ENCODE measurements at places on chromosomes 5 and 9. TPM values are rescaled to one million over a fixed set of nuclear protein-coding genes. Genes with fewer than 3 reads are reported as not detected.

Gene SPINK7
- total RNA-seq: not detected

Gene CATSPER3
- total RNA-seq: 0.87 TPM

Gene PCDHB1
- 0.12 TPM for total RNA-seq

Gene DIRAS2
- not detected for total RNA-seq

Gene PCDHGA7
- 2.5 TPM for total RNA-seq

Gene LCN2
- 14.3 TPM for total RNA-seq

Gene NFIB
- 99.4 TPM for total RNA-seq

Gene OR1N1
- not detected for total RNA-seq

Gene CDKN2A
- total RNA-seq: 5.1 TPM

Gene ESM1
- 2.7 TPM for total RNA-seq

Gene PAEP
- not detected for total RNA-seq

DNA sequence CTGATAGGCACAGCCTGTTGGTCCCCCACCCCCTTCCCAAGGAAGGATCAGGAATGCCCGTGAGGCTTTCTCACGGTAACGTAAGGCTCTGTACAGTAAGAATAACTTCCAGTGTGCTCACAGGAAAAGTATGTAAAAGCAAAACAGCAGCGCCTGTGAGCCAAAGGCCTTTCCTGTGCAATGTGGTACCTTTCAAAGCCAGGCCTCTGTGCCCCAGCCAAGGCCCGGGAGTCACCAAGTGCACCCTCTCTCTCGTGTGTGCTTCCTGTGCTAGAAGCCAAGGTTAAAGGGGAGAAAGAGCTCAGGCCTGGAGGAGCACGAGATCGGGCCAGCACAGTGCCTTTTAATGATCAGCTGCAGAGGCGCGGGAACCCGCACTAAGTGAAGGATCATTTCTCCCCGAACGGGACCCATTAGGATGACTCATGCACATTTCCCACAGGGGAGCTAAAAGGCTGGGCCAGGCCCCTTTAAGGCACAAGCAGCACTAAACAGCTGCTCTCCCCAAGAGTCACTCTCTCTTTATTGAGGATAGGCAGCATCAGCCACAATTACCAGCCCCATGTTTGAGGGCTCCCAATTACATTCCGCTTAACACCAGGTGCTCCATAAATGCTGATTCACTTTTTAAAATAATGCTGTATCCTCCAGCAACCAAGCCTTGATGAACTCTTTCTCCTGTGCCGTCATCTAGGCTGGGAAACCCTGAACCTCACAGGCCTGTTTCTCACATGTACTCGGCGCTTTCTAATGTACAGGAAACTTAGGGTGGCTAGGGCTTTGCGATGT lies 42.8 kb downstream of the SHB start:
- H3K4me3 ChIP-seq: no peak overlapping the region
- no peaks in the 10 kb centered on the region for H3K27me3 ChIP-seq
- peak overlapping the region; percentile 74 for H3K27ac ChIP-seq
- DNase-seq: no peak
- H3K36me3 ChIP-seq: no peaks in the 10 kb centered on the region

- no peaks in the 10 kb centered on the region for H3K36me3 ChIP-seq
- H3K27ac ChIP-seq: no peak overlapping the region
- no peak overlapping the region for H3K4me3 ChIP-seq
- peaks cover 4% of the 10 kb centered on the region for H3K4me1 ChIP-seq
- no peak for DNase-seq
- no peaks in the 10 kb centered on the region for H3K27me3 ChIP-seq
Measured at GRCh38 chr9:112003538-112003937, 106.9 kb downstream of the UGCG start.

GRCh38 chr5:56638768-56639238 lies 176.5 kb upstream of the MAP3K1 start:
- DNase-seq: no peak
- no peaks in the 10 kb centered on the region for H3K36me3 ChIP-seq
- no peak overlapping the region for H3K27ac ChIP-seq
- no peaks in the 10 kb centered on the region for H3K4me1 ChIP-seq
- H3K4me3 ChIP-seq: no peak overlapping the region

DNA sequence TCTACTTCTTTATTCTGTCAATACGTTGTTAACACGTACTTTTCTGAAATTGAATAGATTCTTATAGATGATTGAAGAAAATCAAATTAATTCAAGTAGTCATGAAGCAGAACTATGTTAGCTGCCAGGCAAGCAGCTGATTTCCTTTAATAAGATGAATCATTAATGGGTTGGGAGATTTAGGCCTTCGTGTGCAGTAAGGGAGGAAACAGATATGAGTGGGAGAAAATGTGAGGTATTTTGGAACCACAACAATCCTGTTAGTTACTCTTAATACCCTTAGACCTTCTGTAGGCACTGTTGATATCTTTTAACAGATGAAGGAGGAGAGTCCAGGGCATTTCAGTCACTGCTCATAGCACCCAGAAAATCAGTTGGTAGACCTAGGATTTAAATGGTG lies 121.0 kb downstream of the AOPEP start:
- no peaks in the 10 kb centered on the region for H3K27me3 ChIP-seq
- no peaks in the 10 kb centered on the region for H3K36me3 ChIP-seq
- H3K27ac ChIP-seq: no peak overlapping the region
- no peak for DNase-seq
- H3K4me1 ChIP-seq: no peaks in the 10 kb centered on the region

DNA sequence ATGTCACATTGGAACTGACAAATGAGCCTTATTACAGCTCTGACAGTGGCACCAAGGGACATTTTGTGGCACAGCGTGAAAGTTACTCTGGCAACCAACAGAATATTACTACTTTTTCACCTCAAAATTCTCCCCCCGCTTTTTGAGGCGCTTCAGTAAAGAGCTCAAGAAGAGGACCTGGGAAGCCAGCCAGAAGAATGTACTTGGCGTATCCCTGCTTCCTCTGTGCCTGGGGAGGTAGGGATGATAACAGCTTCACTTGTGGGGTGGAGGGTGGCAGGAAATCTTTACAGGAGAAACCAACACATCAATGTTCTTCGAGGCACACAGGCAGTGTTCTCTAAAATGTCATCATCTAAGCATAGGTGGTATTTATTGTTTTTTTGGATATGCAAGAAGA lies 624.1 kb downstream of the NR2F1-AS1 start:
- H3K36me3 ChIP-seq: no peaks in the 10 kb centered on the region
- no peak overlapping the region for H3K27ac ChIP-seq
- DNase-seq: no peak
- H3K4me1 ChIP-seq: no peaks in the 10 kb centered on the region

DNA sequence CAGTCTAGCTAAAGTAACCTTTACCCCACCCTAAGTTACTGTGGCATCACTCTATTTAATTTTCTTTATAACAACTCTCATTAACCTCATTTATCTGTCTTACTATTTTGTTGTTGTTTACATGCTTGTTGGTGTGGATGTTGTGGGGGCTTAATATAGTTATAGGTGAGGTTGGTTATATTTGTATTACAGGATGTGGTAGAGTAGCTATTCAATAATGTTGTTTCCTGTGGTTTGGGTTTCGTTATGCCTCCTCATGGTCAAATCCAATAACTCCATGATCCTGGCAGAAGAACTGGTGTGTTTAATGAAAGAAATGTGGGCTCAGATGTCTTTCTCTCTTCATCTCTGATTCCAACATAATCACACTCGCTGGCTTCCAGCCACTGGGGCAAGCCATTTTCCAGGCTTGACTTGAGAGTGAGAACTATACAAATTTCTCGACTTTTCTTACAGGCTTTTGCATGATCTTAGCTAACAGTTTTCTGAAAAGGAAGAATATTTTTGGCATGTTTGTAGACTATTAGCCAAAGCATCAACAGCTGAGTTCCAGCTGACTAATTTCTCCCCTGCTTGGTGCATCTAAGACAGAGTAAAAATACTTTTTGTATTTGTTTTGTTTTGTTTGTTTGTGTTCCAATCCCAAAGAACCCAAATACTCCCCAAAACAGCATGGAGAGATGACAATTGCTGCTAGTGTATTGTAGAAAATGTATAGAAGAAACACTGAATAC lies 303.7 kb upstream of the PAPPA start:
- no peaks in the 10 kb centered on the region for H3K4me1 ChIP-seq
- H3K27me3 ChIP-seq: no peaks in the 10 kb centered on the region
- no peak overlapping the region for H3K4me3 ChIP-seq
- no peaks in the 10 kb centered on the region for H3K36me3 ChIP-seq

DNA sequence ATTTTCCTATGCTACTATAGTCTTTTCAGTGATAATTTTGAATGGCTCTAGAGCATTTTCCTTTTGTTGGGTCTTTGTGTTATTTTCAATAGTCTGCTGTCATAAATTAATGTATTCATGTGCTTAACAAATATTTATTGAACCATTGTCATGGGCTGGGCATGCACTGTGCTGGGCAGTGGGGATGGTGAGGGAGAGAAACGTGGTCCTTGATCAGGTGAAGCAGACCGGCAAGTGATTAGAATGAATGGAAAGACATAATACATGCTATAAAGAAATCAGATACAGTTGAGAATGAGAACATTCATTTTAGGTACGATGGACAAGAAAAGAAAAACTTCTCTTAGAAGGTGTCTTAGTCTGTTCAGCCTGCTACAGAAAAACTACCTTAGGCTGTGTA lies 66.1 kb downstream of the KIF4B start:
- no peak for DNase-seq
- H3K4me3 ChIP-seq: no peak overlapping the region
- H3K4me1 ChIP-seq: no peaks in the 10 kb centered on the region
- H3K27ac ChIP-seq: no peak overlapping the region
- no peaks in the 10 kb centered on the region for H3K27me3 ChIP-seq

DNA sequence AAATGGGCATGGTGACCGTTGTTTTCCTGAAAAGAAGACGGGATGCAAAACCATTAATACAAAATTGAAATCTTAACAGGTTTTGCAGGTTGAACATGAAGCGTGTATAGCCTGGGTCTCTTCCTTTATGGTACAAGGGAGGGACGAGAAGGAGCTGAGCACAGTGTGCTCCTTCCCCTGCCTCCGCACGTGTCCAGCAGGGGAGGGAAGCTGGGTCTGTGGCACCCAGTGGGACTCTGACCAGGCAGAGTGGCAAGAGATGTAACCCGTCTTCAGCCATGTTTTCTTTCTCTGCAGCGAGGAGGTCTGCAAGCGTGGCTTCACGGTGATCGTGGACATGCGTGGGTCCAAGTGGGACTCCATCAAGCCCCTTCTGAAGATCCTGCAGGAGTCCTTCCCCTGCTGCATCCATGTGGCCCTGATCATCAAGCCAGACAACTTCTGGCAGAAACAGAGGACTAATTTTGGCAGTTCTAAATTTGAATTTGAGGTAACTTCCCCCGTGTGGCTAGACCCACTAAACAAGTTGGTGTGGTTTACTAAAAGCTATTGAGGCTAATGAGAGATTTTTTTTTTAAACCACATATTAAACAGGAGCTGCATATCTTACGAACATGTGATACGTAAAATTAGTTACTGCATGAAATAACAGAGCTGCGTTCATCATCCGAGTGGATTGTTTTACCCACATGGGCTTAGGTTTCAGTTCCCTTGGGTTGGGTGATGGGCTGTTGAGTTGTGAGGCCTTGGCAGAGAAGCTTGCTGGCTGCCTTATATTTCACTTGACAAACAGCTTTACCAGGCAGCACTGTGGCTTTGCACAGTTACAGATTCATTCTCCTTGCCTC lies 143.7 kb downstream of the TRIO start:
- no peak for DNase-seq
- peaks cover 33% of the 10 kb centered on the region for H3K36me3 ChIP-seq
- no peak overlapping the region for H3K27ac ChIP-seq
- H3K27me3 ChIP-seq: no peaks in the 10 kb centered on the region
- no peak overlapping the region for H3K4me3 ChIP-seq

DNA sequence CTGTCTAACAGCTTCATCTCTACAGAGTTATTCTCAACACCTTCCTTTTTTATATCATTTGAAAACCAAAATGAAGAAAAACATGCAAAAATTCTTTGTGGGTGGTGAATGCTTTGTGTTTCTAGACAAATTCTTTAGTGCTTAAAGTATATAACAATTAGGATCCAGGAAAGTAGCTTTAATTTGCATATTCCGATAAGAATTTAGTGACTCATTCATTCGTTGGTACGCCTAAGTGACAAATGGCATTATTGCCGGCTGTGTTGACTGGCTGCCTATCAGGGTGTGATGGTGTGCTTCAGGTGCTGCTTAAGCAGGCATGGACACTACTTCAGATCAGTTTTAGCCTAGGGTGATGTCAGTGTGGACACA lies 35.2 kb downstream of the LMNB1 start:
- no peak for DNase-seq
- peak overlapping the region; percentile 55 for H3K27ac ChIP-seq
- H3K4me1 ChIP-seq: no peaks in the 10 kb centered on the region
- no peak overlapping the region for H3K4me3 ChIP-seq
- no peaks in the 10 kb centered on the region for H3K36me3 ChIP-seq
- H3K27me3 ChIP-seq: no peaks in the 10 kb centered on the region

GRCh38 chr5:53055365-53055764 lies 54.2 kb downstream of the MOCS2 start:
- H3K36me3 ChIP-seq: peaks cover 9% of the 10 kb centered on the region
- no peaks in the 10 kb centered on the region for H3K27me3 ChIP-seq
- H3K4me1 ChIP-seq: no peaks in the 10 kb centered on the region
- H3K4me3 ChIP-seq: no peak overlapping the region
- DNase-seq: no peak

- H3K4me1 ChIP-seq: peaks cover 4% of the 10 kb centered on the region
- peaks cover 33% of the 10 kb centered on the region for H3K27me3 ChIP-seq
- DNase-seq: peak; percentile 86
- peak overlapping the region; percentile 48 for H3K4me3 ChIP-seq
- peak overlapping the region; percentile 94 for H3K27ac ChIP-seq
- H3K36me3 ChIP-seq: no peaks in the 10 kb centered on the region
Measured at GRCh38 chr5:43007911-43008362, 32.2 kb downstream of the ANXA2R start.

DNA sequence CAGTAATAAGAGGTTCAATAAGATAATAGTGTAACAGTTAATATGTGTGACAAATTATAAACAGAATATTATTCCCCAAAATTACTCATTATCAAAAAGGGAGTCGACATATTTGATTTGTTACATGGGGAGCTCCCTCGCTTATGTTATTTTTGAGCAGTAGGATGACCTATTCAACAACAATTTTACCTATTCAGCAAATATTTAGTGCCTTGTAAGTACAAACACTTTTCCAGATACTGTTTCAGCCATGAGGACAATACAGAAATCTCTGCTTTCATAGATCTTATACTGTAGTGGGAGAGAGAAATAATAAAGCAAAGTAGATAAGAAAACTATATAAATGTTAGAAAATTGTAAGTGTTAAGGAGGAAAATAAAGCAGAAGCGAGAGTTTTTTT lies 1342.8 kb upstream of the WWC1 start:
- no peaks in the 10 kb centered on the region for H3K36me3 ChIP-seq
- no peaks in the 10 kb centered on the region for H3K4me1 ChIP-seq
- H3K4me3 ChIP-seq: no peak overlapping the region
- H3K27me3 ChIP-seq: no peaks in the 10 kb centered on the region

GRCh38 chr5:126054577-126055347 lies 368.4 kb upstream of the GRAMD2B start:
- no peaks in the 10 kb centered on the region for H3K36me3 ChIP-seq
- H3K4me3 ChIP-seq: no peak overlapping the region
- no peaks in the 10 kb centered on the region for H3K27me3 ChIP-seq
- no peak for DNase-seq
- no peaks in the 10 kb centered on the region for H3K4me1 ChIP-seq

GRCh38 chr5:234450-234849 lies 16.3 kb downstream of the SDHA start:
- no peaks in the 10 kb centered on the region for H3K4me1 ChIP-seq
- no peaks in the 10 kb centered on the region for H3K27me3 ChIP-seq
- H3K36me3 ChIP-seq: peaks cover 93% of the 10 kb centered on the region
- H3K27ac ChIP-seq: no peak overlapping the region
- H3K4me3 ChIP-seq: no peak overlapping the region
- no peak for DNase-seq

Measured in upper lobe of right lung (tissue), 1 donor.